Activated T-cell treated with anti-CD3 and anti-CD28 coated beads, Interleukin-2, amount 50 U/mL, for 72 hours (primary cell): ENCODE measurements at places on chromosomes 2 and 18. TPM values are rescaled to one million over a fixed set of nuclear protein-coding genes. Genes with fewer than 3 reads are reported as not detected.

KCNE4 gene
- not detected for total RNA-seq

UPP2 gene
- total RNA-seq = not detected

KYNU gene
- total RNA-seq = 0.14 TPM

PSMA8 gene
- 0.81 TPM for total RNA-seq

FSHR gene
- total RNA-seq = not detected

MSTN gene
- not detected for total RNA-seq

GALNT13 gene
- not detected for total RNA-seq

ANTXR1 gene
- not detected for total RNA-seq

EVX2 gene
- total RNA-seq = not detected

OXER1 gene
- 1.9 TPM for total RNA-seq

IL18RAP gene
- total RNA-seq = 9.5 TPM

CAPN14 gene
- total RNA-seq = 0.60 TPM

SAG gene
- 0.02 TPM for total RNA-seq

TDRD15 gene
- total RNA-seq = not detected

FAM228A gene
- 0.14 TPM for total RNA-seq

EFHD1 gene
- total RNA-seq = 1.8 TPM

CTAGE1 gene
- not detected for total RNA-seq

NEU2 gene
- total RNA-seq = not detected

DRC1 gene
- not detected for total RNA-seq

NR4A2 gene
- 36.1 TPM for total RNA-seq

CCDC141 gene
- 9.4 TPM for total RNA-seq

GALR1 gene
- not detected for total RNA-seq

KIF1A gene
- 30.1 TPM for total RNA-seq

CCDC150 gene
- 20.9 TPM for total RNA-seq
